ENCODE measurements at places on chromosomes 2 and 18. TPM values are rescaled to one million over a fixed set of nuclear protein-coding genes. Genes with fewer than 3 reads are reported as not detected.

The TDRD15 gene
- total RNA-seq = not detected

The XIRP2 gene
- total RNA-seq = not detected

The TWSG1 gene
- total RNA-seq = 6.5 TPM

The ABHD1 gene
- total RNA-seq = 0.10 TPM

The SLC9A2 gene
- not detected for total RNA-seq

Measured in activated CD4-positive, alpha-beta T cell treated with anti-CD3 and anti-CD28 coated beads, Interleukin-2, amount 10 ng/mL, durations not matched to agents 7 days and 5 days (primary cell).